ENCODE measurements at places on chromosomes 2 and 18.
A peak's percentile ranks its signal among the peaks of the same experiment; 100 is the strongest.

- no peak for DNase-seq
These were observed 89.9 kb downstream of the ERBB4 start for GRCh38 chr2:212448698-212449097.

DNA sequence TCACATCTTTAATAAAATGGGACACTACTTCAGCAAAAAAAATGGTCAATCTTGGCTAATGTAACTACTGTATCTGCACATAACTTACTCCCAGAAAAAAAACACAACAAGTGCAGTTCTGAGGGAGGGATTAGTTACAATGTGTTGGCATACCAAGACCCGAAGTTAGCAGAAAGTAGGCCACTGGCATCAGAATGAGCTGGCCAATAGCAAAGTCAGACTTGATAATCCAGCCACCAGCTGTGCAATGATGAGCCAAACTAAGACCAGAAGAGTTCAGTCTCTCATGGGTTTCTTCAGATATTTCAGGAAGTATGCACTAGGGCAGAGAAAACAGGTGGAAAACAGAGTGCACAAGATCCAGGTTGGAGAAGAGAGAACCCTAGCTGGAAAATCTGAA, 65.3 kb downstream of the OLA1 start:
- no peak for DNase-seq

DNA sequence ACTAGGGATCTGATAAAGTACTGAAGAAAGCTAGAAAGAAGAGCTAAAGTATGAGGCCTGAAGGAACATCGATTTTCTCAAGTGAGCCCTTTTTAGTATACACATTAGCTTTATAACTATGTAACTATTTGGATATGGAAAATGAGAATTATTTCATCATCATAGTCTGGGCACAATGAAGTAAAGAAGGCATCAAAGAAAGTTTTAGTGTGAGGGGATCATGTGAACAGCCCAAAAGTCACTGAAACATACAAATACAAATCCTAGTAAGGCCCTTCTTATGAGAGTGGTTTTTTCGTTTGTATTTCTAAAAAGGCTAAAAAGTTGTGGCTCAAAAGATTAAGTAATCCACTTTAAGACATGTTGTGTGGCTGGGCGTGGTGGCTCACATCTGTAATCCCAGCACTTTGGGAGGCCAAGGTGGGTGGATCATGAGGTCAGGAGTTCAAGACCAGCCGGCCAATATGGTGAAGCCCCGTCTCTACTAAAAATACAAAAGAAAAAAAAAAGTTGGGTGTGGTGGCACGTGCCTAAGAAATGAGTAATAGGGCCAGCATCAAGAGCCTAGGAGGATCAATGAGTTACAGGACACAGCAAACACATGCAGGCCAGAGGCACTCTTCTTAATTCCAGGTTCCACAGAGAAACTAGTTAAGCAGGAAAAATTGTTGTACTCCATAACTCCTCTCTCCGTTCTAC, 61.9 kb downstream of the PUM2 start:
- no peak for DNase-seq

DNA sequence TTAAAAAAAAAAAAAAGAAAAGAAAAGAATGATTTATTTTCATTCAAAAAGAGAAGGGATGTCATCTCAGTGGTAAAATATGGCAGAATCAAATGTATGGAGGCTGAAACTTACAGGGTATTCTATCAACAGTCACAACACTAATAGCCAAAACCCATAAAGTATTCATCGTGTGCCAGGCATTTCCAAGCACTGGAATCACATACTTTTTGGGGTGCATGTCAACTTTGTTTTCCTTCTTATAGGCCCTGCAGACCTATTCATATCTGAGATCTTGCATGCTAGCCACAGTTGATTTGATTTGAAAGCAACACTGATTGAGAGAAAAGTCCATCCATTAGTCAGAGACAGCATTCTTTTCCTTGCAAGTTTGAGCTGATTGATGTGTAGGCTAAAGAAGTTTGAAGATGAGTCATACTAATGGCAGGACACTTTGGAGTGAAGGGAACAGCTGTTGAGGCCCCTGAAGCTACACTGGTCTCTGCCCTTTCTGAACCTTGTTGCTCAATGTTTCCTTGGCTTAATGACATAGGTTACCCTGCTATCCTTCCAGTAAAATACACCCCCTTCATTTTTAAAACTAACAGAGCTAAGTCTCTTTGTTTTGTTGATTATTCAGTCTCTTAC, 22.0 kb downstream of the KATNAL2 start:
- peak; percentile 26 for DNase-seq

GRCh38 chr18:57775937-57776336, 27.2 kb downstream of the ATP8B1 start:
- DNase-seq, result no peak

- DNase-seq, result no peak
These were observed 69.9 kb downstream of the PRELID3A start for GRCh38 chr18:12477606-12478005.

DNA sequence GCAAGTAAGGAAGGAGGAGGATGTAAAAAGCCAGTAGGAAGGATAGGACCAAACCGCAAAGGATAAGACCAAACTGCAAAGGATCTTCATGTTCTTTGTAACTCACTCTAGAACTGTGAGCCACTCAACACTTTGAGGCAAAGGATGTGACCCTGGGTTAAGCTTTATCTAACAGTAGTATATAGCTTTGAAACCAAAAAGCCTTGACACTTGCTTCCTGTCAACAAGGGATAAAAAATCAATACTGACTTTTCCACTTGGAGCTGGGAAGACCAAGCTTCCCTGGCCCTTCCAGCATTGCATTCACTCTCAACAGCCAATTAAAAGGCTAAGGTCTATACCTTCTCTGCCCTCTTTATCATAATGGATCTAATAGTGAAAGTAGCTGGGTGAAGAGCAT, 22.0 kb downstream of the KANSL3 start:
- DNase-seq, result no peak

DNA sequence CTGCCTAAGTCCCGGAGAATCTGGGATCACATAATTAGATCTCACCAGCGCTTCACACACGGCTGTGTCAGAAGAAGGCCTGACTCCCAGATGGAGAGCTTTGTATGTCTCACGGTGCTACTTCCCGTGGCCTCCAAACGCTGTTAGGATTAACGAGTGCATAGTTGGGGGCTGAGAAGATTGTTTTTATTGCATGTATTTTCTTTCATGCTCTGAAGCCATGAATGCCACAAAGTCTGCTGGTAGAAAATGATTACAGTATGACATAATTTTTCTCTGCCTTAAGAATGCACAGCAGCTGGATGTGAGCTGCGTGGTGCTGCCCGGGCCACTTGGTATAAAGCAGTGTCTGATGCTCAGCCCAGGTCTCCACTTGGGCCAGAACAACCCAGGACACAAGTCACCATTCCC, 166.5 kb downstream of the SEPTIN10 start:
- DNase-seq, result peak; percentile 50

GRCh38 chr2:64804651-64805050, 150.9 kb upstream of the SERTAD2 start:
- DNase-seq, result no peak

DNA sequence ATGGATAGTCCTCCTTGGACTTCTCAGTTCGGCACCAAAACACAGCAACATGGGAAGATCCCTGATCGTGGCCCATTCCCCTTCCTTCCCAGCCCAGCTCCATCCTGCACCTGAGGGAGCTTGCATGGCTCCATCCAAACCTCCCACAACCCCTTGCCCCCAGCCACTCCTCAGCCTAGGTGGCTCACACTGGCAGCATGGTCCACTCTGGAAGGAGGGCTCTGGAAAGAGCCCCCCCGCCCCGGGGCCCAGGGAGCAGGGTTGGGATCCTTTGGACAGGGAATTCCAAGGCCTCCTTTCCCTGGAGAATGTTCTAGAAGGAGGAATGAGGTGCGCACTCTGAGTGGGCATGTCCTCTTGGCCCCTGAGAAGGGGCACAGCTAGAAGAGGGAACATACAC, 62.8 kb upstream of the ID2 start:
- no peak for DNase-seq

GRCh38 chr18:9366126-9366714, 31.6 kb downstream of the TWSG1 start:
- DNase-seq, result peak; percentile 70

DNA sequence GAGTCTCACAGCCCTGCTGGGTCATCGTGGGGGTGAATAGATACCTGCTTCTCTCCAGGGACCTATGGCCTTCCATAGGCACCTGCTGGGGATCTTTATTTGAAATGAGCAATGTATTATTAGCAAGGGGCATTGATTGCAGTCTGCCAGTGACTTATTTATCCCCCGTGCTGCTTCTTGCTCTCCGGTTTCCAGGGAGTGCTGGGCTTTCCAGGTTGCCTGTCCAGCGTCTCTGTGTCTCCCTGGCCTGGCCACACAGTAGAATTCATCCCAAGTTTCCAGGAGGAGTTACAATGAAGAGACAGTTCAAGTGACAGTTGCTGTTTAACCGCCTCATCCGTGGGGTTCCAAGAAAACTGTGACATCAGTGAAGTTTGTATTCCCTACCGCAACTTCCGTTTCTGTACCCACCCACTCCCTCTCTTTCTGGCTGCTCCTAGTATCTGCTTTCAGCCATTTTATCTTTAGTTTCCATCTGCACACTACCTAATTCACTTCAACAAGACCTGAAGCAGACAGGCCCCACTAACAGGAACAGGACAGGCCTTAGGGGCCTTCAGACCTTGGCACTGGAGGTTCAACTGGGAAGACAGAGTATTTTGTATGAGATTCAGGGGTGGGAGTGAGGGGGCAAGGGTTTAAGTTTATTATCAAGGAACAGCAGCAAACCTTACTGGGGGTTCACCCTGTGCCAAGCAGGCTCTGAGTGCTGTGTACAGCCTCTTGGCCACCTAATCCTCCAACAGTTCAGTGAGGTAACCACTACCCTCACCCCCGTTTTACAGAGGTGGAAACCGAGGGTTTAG, 134.8 kb downstream of the PRKCE start:
- DNase-seq, result no peak

GRCh38 chr2:203280428-203281064, 41.7 kb downstream of the CYP20A1 start:
- no peak for DNase-seq

- DNase-seq, result no peak
These were observed 68.2 kb downstream of the CALCRL start for GRCh38 chr2:187379869-187380268.

- no peak for DNase-seq
These were observed 185.4 kb downstream of the SNTG2 start for GRCh38 chr2:1136067-1136466.
